Ureter (tissue), 1 donor: ENCODE measurements at places on chromosomes 7 and 10. TPM values are rescaled to one million over a fixed set of nuclear protein-coding genes. Genes with fewer than 3 reads are reported as not detected.

LIPK gene
- not detected for total RNA-seq

LFNG gene
- 22.5 TPM for total RNA-seq

NAT16 gene
- total RNA-seq, result not detected

ASAH2 gene
- 11.3 TPM for total RNA-seq

MINDY3 gene
- 43.2 TPM for total RNA-seq

ADRA2A gene
- 7.2 TPM for total RNA-seq

AEBP1 gene
- total RNA-seq, result 131 TPM

- no peak for DNase-seq
These were observed 239.6 kb upstream of the STEAP1 start for GRCh38 chr7:89914711-89915110.

- DNase-seq, result no peak
These were observed 277.5 kb downstream of the CSTF2T start for GRCh38 chr10:51421853-51422252.

GRCh38 chr7:119935418-119936025, 337.5 kb upstream of the KCND2 start:
- no peak for DNase-seq

- no peak for DNase-seq
These were observed 989.4 kb downstream of the GRID1 start for GRCh38 chr10:85377029-85377806.

GRCh38 chr10:94282369-94282768, 80.4 kb downstream of the NOC3L start:
- no peak for DNase-seq

DNA sequence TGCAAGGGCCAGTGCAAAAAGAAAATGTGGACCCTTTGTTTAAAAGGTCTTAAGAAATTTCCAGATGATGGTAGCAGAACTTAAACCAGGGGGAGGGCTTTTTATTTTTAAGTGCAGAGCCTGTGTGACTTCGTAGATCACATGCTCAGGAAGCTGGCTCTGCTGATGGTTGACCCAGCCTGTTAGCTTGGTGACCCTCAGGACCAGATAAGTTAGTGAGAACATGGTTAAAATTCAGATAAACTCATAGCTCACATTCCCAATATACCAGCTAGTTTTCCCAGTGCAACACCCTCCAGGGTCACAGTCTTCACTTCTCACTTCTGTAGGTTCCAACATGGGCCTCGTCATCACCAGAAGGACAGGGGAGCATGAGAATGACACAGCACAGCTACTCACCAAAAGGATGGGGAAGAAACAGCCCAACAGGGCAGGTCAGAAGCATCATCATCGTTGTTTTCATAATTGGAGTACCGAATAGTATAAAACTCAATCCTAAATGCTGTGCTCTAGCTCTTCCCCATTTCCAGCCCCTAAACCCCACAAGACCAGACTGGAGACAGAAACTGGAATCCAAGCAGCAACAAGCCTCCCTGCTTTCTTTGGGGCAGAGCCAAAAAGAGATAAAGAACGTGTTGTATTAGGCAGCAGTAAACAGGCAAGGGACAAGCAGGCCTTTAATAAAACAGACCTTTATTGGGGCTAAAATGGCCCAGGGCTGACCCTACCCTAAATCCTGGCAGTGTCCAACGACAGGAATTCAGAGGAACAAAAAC, 102.2 kb upstream of the ANKRD1 start:
- no peak for DNase-seq

DNA sequence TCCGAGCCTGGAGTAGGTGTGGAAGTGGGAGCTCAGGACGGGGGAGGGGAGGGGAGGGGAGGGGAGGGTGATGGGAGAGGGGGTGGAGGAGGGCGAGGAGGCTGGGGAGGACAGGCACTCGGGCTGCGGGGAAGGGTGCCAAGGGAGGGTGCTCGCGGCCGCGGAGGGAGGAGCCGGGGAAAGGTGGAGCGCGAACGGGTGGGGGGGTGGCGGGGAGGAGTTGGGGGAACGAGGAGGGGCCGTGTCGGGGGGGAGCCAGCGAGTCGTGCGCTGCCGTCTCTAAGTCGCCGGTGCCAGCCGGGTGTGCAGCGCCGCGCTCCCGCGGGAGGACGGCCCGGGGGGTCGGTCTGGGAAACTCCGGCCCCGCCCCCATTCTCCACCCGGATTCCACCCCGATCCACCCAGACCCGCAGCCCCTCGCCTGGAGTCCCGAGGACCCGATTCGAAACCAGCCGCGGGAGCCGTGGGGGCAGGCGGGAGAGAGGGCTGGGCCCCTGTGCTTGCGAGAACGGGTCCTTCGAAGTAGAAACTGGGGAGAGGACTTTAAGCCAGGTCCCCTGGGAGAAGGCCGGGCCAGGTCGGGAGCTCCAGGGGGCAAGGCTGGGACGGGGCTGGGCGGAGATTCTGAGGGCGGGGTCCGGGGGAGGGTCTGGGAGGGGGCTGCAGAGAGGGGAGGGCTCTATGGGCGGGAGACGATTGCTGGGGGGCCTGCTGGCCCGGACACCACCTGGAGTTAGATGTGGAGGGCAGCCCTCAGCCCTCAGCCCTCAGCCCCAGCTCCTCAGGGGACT, at the start of gene ZNF467:
Gene ZNF467, minus strand, starts transcription at position 143 of the 791 bp plus-strand sequence. CDS start 2,556 bp downstream, outside the sequence.
- peak; percentile 78 for DNase-seq

GRCh38 chr10:60760711-60761210, 17.5 kb upstream of the CDK1 start:
- no peak for DNase-seq

- no peak for DNase-seq
These were observed 5.9 kb downstream of the PPP1R3A start for GRCh38 chr7:113912876-113913275.

- no peak for DNase-seq
These were observed 52.4 kb upstream of the ADRB1 start for GRCh38 chr10:113991091-113991860.

- DNase-seq, result no peak
These were observed 9.3 kb downstream of the KCNIP2 start for GRCh38 chr10:101834341-101834740.

GRCh38 chr7:131157530-131158243, 170.0 kb upstream of the MKLN1 start:
- DNase-seq, result peak; percentile 50

- DNase-seq, result no peak
These were observed 52.3 kb downstream of the SKIDA1 start for GRCh38 chr10:21473135-21473534.

DNA sequence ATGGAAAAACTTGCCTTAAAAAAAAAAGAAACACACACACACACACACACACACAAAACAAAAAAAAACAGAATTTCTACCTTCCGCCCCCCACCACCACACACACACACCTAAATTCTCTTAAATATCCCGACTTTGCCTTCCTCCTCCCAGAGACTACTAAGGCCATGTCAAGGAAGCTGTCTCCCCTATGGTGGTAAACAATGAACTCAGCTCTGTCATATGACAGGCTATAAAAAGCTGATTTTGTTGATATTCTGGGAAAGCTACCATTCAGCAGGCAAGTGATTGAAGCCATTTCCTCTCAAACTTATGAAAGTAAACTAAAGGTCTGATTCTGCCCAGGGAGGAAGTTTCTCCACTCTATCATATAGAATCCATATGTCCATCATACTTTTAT, 471.0 kb downstream of the GFRA1 start:
- no peak for DNase-seq

GRCh38 chr7:68324621-68325020, 1273.7 kb upstream of the AUTS2 start:
- DNase-seq, result no peak

DNA sequence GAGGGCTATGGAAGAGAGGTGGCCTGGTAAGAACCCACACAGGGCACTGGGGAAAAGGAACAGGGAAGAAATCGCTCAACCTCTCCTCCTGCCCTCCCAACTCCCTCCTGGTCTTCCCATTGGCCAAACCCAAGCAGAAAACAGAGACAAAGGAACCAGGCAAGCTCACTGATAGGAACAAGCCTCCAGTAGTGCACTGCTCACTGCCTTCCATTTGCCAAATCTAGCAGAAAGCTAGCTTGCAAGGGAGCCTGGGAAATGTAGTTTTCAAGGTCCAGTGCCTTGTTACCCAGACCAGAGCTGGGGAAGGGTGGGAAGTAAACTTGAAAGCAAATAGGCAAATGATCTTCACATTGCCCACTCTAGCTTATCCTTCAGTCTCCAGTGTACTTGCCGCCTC, 556.1 kb upstream of the AUTS2 start:
- no peak for DNase-seq

DNA sequence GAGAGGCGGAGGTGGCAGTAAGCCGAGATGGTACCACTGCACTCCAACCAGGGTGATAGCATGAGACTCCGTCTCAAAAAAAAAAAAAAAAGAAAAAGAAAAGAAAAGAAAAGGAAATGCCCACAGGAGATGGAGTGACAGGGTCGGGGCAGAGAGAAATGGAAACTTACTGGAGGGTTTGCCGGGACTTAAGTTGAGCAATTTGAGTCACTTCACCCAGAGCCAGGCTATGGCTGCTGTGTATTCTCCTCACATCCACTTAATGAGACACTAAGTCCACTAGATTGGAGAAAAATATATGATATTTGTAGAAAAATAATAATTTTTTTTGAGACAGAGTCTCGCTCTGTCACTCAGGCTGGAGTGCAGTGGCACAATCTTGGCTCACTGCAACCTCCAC, 4.6 kb upstream of the PFKFB3 start:
- DNase-seq, result no peak

GRCh38 chr7:51344406-51345138, 28.0 kb upstream of the COBL start:
- no peak for DNase-seq

DNA sequence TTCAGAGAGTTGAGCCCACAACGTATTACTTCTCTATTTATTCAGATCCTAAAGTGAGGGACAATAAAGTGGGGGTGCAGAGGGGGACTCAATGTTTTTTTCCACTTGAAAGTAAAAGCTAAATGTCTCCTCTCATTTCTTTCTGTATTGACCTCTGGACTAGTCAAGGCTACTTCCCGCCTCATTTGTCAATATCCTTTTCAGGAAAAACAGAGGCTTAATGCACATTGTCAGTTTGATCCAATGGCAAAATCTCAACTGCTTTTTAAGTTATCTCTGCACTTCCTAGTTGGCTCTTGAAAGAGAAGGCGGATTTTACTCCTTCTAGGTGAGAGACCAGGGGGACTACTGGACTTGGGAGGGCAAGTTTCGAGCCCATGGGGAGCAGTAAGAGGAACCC, 56.4 kb downstream of the HIPK2 start:
- DNase-seq, result no peak

GRCh38 chr10:61974601-61975390, 73.3 kb downstream of the ARID5B start:
- no peak for DNase-seq

DNA sequence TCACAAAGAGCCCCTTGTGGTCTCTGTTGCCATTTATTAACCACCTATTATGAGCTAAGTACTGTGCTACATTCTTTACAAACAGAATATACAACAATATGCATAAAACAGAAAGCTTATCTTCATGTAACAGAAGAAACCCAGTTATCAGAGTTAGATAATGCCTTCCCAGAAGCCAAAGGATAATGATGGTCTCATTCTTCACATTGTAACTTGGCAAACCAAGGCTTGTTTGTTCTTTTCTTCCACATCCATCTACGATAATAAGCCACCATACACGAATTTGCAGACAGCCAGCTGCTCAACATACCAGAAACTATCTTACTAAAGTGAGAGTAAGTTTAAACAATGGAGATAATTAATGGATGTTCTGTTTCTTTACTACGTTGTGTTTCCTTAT, 127.6 kb downstream of the NEBL start:
- DNase-seq, result no peak

DNA sequence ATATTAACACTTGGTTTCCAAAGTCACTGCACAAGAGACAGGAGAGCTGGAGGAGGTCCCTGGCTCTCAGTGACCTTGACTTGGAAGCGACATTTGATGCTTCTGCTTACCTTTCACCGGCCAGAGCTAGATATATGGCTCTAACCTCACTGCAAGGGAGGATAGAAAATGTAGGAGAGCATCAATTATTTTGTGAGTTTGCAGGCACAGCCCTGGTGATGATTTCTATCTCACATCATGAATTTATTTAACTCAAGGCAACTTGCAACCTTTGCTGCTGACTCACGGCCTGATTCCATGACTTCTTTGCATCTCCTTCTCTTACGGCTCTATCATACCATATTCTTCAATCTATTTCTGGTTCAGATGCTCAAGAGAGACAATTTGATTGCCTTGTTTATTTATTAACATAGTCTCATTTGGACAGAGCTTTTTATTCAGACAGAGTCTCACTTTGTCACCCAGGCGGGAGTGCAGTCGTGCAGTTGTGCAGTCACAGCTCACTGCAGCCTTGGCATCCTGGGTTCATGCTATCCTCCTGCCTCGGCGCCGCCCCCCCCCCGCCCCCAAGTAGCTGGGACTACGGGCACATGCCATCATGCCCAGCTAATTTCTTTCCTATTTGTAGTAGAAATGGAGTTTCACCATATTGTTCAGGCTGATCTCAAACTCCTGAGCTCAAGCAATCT, 196.0 kb downstream of the REEP3 start:
- DNase-seq, result no peak

GRCh38 chr7:2509298-2509906, 10.2 kb upstream of the LFNG start:
- DNase-seq, result no peak

DNA sequence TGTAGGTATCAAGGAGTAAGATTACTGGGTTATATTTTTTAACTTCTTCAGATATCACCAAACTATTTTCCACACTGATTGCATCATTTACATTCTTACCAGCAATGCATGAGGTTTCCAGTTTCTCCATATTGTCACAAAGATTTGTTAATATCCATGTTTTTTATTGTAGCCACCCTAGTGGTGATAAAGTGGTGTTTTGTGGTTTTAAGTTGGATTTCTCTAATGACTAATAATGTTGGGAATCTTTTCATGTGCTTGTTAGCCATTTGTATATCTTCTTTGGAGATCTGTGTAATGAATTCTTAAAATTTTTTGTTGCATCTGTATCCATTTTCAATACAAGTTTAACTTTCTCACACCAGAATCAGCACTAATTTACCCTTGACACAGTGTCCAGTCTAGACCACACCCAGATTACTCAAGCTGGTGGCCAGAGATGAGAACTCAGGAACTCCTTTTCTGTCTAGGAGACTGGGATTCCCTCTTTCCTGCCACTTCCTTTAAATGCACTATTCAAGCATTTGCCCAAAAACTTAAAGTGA, 67.0 kb upstream of the PLXDC2 start:
- DNase-seq, result no peak

GRCh38 chr7:94044806-94045205, 40.7 kb upstream of the BET1 start:
- DNase-seq, result no peak

- DNase-seq, result no peak
These were observed 3.8 kb downstream of the PDE1C start for GRCh38 chr7:32066441-32066840.
